ENCODE measurements at places on chromosomes 3 and 15.

- DNase-seq = no peak
Observed at GRCh38 chr15:29434280-29434679, 164.7 kb upstream of the NSMCE3 start.

- no peak for DNase-seq
Observed at GRCh38 chr3:104755791-104756190, 610.9 kb upstream of the ALCAM start.

DNA sequence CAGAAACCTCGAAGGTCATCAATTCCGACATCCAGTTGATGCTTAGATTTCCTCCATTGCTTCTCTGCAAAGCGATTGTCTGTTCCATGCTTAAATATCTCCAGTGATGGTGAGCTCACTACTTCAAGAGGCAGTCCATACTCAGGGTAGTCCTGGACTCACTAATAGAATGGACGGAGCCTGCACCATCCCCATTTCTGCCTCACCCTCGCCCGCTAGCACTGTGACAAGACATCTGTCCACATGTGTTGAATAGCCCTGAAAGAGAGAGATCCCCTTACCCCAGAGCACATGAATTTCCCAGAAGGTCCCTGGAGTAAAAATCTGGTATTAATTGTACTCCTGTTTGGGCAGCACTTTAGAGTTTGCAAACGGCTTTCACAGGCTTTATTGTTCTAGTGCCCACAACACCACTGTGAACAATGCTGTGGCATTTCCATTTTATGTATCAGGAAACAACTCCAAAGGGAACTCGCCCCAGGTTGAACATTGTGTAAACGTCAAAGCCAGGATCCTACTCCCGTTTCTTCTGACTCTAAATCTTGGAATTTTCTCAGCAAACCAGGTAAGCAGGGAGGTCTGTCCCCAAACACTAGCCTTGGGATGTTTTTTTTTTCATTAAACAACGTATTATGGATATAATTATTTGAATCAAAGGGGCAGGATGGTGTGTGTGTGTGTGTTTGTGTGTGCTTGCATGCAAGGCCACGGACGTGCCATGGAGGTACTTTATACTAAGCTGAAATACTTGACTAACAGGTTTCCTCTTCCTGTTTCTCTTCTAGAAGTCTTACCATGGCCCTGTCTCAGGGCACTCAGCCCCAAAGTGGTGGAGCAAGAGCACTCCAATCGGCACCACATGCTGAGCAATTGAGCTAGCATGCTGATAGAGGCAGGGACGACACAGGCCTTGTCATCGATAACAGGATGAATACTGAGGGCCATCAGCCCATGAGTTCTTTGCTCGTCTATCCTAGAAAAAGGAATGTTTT, 198.3 kb downstream of the OPA1 start:
- DNase-seq = no peak

DNA sequence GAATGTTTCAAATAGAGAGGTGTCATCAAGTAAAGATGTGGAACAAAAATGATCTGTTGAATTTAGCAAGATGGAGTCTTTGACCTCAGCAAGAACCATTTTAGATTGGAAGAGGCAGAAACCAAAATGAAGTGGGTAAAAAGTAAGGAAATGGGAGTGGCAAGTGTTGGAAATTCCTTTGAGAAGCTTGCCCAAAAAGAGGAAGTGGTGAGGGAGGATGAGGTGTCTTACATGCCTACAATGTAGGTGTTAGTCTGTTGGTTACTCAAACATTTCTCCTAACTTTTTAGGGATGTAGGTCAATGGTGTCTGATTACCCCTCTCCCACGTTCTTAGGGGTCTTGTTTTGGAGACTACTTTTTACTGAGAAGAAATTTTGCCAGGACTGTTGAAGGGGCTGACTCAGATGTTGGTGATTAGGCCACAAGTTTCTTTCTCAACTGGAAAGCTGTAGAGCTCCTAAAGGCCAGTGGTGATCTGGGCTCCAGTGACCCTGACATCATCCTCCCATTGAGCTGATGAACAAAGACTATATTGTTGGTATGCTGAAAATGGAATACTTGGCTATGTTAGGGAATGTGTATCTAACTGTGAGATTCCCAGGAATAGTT, 5.1 kb downstream of the PPP2R3A start:
- no peak for DNase-seq

DNA sequence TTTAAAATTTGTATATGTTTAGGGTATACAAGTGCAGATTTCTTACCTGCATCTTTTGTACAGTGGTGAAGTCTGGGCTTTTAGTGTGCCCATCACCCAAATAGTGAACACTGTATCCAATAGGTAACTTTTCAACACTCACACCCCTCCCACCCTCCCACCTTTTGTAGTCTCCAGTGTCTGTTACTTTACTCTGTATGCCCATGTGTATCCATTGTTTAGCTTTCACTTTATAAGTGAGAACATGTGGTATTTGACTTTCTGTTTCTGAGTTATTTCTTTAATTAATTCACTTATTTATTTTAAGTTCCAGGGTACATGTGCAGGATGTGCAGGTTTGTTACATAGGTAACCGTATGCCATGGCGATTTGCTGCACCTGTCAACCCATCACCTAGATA, 124.8 kb upstream of the NEO1 start:
- no peak for DNase-seq

- no peak for DNase-seq
Observed at GRCh38 chr3:181880331-181880730, 168.6 kb downstream of the SOX2 start.

DNA sequence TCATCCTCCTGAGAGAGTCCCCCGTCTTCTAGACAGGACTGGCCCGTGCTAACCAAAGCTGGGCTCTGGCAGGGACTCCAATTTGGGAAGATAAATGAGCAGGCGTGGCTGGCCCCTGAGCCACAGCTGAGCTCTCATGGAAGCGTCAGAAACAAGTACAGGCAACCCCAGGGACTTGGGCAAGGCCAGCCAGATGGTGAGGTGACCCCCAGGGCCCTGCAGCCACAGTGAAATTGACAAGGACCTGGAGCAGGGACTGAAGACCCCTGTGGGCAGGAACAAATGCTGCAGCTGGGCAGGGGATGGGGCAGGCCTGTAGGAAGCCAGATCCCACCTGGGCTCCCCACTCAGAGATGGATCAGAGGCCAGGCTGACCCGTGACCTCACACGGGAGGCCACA, 32.8 kb upstream of the CGNL1 start:
- DNase-seq = no peak

DNA sequence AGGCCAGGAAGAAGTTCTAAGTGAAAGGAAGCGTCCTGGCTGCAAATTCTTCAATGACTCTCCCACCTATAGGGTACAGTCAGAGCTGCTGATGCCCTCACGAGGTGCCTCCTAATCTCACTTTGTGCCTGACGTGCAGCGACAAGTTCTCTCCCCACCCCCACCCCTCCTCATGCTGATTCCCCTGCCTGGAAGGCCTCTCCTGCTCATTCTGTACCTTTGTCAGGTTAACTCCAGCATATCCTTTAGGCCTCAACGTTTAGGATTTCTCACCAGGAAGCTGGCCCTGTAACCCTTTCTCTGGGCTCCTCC, 25.0 kb downstream of the SLC12A8 start:
- no peak for DNase-seq

DNA sequence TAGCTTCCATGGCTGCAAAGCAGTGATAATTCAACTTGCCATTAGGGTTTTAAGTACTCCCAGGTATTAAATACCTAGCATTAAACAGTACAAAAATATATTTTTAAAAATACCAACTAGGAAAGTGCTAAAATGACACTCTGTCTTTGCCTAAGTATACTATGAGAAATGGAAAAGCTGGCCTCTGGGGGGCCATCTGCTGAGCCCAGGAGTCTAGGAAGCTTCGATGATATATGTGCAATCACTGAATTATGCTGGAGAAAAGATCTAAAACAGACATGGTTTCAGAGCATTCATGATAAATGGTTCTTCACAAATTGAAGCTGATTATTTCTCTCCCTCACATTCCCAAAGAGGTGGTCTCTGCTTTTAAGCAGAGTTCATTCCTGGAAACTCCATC, 191.8 kb downstream of the OPA1 start:
- DNase-seq = no peak

- DNase-seq = no peak
Observed at GRCh38 chr3:158762701-158763100, 30.4 kb upstream of the RARRES1 start.

GRCh38 chr3:80239301-80239700, 471.5 kb upstream of the ROBO1 start:
- no peak for DNase-seq

DNA sequence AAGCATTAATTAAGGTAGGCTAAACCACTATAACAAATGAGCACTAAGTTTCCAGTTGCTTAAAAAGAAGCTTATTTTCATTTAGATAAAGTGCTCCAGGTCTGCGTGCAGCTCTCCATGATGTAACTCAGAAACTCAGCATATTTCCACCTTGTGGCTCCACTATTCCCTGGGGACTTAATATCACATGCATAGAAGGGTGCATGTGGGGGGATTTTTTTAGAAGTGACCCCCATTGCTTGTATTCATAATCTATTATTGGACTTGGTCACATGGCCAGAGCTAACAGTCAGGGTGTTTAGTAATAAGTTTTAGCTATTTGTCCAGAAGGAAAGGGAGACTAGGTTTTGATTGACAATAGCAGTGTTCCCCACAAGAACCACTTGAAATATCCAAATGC, 86.8 kb downstream of the TMCO5A start:
- DNase-seq = no peak

DNA sequence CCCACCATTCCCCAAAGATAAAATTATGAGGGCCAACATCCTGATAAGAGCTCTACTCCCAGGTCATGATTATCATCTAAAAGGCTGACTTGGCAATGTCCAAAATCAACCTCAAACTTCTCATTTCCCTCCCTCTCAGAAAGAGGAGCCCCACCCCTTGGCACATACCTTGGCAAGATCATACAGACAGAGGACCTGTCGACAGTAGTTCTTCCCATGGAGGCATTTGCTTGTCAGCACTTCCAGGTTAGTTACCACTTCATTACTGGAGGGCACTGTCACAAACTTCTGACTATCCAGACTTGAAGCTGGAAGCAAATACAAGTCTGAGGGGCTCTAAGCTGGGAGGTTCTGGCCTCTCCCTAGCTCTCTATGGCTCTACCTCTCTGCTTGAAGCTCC, 37.8 kb downstream of the EIF3J start:
- DNase-seq = no peak

DNA sequence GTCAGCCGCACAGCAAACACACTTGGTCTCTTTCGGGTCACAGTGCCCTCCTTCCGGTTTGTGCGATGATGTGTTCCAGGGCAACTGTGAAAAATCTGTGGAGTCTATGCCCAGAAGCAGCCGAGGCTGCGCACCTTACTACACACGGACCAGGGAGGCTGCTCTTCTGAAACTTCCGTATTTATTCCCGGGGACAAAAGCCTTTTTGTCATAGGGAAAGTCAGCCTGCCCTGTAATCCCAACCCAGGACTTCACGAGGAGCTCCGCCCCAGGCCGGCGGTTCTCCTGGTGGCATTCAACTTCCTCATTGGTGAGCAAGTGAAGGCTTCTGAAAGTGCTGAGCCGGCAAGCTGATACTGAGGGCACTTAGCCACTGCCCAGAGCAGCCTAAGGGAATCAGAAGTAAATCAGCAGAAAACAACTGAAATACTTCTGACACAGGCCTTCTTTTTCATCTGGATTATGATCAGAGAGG, 126.5 kb downstream of the FMN1 start:
- DNase-seq = no peak

DNA sequence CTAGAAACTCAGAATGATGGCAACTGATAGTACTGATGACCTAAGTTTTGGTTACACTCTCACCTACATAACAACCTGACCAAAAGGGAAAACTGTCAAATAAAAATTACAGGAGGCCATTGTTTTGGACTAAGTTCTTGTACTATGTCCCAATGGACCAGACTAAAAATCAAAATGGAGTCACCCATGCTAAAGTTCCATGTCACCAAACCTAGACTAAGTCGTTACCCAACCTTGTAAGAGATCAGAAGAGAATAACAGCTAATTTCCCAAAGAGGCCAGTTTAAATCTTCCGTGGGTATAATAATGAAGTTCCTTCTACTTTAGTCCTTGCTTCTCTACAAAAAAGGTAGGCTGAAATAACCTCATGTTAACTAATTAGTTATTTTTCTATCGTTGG, 12.3 kb downstream of the THOC7 start:
- DNase-seq = no peak

GRCh38 chr3:195548006-195548405, 4.9 kb upstream of the PPP1R2 start:
- peak; percentile 32 for DNase-seq

- no peak for DNase-seq
Observed at GRCh38 chr3:161852744-161853143, 356.1 kb downstream of the OTOL1 start.

DNA sequence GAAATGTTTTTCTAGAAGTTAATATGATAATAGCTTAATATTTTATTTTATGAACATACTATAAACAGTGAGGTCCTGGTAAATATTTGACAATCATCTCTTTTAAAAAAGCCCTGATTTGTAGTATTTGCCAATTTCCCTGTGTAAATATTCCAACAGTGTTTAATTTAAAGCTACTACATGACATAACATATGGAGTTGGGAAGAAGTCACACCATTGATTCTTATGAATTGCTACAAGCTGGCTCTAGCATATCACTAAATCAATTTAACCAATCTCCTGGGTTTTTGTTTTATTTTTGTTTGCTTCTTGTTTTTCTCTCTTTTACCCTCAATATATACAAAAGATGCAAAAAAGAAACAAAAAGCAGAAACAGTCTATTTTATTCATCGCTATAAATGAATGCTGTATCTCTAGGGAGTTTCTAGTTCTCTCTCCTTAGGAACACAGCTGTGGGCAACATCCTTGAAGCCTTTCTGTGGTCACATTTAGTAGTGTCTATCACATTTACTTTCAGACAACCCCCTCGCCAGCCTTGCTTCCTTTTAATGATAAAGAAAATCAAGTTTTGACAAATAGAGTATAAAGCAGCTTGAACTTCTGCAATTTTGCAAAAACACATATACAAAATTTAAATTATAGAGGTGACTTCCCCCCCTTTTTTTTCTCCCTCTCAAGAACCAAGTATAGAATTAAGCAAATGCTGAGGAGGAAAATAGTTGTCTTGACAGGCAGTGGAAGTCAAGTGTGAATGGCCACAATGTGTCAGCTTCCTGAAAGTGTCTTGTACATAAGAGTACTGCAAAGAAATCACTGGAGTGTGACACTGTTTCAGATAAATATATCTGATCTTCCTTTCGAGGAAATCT, 21.4 kb downstream of the CCR1 start:
- DNase-seq = no peak

DNA sequence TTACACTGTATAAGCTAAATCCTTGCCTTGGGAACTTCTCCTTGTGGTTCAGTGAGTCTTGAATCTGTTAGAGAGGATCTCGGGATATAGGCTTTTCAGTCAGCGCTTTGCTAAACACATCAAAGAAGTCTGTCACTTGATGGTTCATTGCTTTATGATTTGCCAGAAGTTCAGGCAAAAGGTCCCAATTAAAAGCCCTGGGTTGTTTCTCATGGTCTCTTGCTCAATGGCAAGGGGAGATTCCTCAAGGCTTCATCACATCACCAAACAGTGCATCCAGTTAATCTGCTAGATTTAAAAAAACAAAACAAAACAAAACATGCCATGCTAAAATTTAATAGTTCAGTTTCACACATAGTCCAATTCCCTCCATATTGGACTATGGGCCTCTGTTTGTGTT, 114.8 kb downstream of the FILIP1L start:
- no peak for DNase-seq

Measured in NCI-H187 treated with DMSO at 0.1 percent for 48 hours (cell line).